Activated naive CD8-positive, alpha-beta T cell treated with anti-CD3 and anti-CD28 coated beads, Interleukin-2, amount 10 ng/mL, durations not matched to agents 7 days and 5 days (primary cell): ENCODE measurements at places on chromosomes 13 and 19.

DNA sequence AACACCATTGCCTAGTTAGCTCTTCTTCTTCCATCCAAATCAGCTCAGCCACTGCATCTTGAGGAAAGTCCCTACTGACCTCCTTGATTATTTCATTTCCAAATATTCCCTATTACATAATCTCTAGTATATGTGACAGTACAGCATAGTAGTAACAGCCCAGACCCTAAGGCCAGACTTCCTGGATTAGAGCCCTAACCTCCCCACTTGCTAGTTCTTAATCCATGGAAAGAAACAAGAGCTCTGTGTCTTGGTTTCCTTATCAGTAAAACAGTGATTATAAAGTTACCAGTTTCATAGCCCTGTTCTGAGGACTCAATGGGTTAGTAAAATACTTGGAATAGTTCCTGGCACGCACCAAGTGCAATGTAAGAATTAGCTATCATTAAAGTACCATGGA, 153.0 kb downstream of the RAP2A start:
- no peak for DNase-seq

- no peak for DNase-seq
Observed at GRCh38 chr13:114067381-114067885, 65.0 kb downstream of the RASA3 start.

DNA sequence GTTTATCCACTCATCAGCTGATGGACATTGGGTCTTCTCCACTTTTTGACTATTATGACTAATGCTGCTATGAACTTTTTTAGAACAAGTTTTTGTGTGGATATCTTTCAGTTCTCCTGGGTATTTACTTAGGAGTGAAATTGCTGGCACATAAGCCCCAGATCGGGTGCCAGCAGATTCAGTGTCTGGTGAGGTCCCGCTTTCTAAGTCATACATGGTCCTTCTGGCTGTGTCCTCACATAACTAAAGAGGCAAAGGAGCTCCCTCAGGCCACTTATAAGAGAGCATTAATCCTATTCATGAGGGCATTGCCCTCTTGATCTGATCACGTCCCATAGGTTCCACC, 600 bp upstream of the ZNF226 start:
- no peak for DNase-seq

- no peak for DNase-seq
Observed at GRCh38 chr19:13813147-13813546, 17.9 kb downstream of the ZSWIM4 start.

GRCh38 chr13:51825681-51826254, 19.2 kb downstream of the TMEM272 start:
- no peak for DNase-seq

- DNase-seq, result no peak
Observed at GRCh38 chr13:56400774-56401173, 739.9 kb upstream of the PRR20A start.

DNA sequence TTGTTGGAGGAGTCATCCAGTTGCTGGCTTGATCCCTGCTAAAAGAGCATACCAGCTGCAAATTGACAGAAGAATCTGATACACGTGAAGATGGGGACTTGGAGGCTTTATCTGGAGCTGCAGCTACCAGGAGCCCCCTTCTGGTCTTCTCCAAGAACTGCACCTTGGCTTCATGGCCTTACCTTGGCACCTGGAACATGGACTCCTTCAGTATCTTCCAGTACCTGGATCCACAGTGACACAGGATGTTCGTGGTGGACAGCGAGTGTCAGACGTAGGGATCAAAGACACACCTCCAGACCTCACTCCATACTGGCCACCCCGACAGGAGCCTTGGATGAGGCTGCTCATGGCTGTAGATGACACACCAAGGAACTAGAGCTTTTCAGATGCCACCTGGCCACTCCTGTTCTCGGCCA, 9.9 kb upstream of the ACSBG2 start:
- DNase-seq, result peak; percentile 47

DNA sequence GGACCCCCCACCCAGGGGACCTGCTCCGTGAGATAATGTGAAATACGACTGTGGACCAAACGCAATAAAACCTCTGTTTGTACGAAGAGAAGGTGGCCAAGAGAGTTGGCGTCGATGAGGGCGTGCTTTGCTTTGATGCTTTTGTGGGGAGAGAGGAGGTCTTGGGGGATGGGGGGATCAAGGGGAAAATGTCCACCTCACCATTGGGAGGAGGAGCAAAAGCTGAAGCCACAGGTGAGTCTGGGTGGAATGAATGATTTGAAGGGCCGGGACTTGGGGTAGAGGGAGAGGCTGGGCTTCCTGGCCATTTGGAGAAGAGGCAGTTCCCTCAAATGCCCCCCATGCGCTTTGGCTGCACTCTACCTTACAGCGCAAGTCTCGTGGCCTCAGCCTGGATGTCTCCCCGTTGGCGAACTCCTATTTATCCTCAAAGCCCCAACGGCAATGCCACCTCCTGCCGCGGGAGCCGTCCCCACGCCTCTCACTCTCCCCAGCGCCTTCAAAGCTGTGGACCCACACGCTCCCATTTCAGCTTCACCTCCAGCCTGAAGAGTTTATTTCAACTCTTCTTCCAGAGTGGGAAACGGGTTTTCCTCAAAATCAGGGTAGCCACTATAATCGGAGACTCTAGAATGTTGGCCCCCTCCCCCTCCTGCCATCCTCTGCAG, 795 bp upstream of the ABCA7 start:
- no peak for DNase-seq

- no peak for DNase-seq
Observed at GRCh38 chr13:82791035-82791434, 1091.2 kb downstream of the SLITRK1 start.

DNA sequence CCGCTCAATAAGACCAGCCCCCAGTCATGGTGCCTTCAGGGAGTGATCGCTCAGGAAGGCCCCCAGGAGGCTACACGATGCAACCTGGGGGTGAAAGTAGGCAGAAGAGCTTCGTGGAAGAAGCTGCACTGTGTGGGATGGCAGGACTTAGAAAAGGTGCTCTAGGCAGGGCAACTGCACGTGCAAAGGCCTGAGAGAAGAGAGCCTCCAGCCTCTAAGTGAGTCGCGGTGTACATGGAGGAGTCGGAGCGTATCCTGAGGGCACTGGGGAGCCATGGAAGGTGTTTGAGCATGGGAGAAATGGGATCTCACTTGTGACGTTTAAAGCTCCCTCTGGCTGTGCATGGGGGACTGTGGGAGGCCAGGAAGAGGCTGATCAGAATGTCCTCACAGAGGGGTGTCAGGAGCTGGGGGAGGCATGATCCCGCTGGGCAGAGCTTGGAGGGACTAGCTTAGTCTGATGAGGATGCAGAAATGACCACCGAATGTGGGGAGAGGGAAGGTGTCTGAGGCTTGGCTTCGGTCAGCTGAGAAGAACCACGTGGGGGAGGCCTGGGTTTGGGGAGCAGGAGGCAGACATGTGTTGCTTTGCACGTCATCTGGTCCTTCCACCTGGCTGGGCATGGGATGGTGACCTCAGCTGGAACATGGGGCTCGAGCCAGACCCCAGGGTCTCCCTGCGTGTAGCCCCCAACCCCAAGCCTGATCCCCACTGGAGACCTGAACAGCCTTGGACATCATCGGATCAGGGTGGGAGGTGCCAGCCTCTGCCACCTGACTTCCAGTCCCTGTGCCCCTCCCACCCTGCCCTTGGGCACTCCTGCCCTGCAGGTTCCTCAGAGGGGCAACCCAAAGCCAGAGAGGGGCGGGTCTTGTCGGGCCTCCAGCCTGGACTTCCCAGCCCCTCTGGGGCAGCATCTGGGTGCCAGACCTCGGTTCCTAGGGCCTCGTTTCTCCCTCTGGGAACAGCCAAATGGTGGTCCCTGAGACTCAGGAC, 1.1 kb downstream of the APC2 start:
- no peak for DNase-seq

GRCh38 chr19:42344336-42344893, 19.0 kb downstream of the MEGF8 start:
- no peak for DNase-seq

- no peak for DNase-seq
Observed at GRCh38 chr13:112446867-112447266, 70.7 kb downstream of the SPACA7 start.

- DNase-seq, result no peak
Observed at GRCh38 chr13:47251771-47252170, 354.9 kb upstream of the HTR2A start.

GRCh38 chr19:12748489-12748888, 3.1 kb upstream of the BEST2 start:
- no peak for DNase-seq

- peak; percentile 51 for DNase-seq
Observed at GRCh38 chr19:19110410-19111135, 27.7 kb downstream of the TMEM161A start.

- peak; percentile 99 for DNase-seq
Observed at GRCh38 chr19:4402171-4403004, at the start of gene CHAF1A. Gene CHAF1A (plus strand): TSS chr19:4402640. CDS start chr19:4402763, 123 bp downstream.

DNA sequence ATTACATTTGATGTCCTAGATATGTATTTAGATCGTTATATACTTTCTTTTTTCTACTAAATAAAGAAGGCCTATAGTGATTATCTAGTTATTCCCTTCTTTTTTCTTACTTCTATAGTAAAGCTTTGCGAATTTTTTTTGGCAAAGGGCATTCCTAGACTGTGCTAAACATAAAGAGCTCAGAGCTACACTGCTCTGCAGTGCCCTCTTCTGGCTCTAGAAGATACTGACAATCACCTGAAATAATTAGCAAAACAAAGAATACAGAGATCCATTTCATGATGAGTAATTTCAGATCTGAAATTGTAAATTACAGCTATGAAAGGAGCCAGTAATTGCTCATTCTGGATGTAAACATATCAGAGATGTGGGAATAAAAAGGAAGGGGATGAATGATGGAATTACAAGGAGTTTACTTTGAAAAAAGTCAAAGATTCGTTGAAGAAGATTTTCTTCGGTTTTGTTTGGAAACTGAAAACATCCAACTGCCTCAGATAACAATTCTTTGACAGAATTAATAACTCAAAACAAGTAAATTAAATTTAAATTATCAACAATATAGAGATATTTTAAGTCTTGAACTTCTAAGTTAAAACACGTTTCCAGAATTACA, 288.5 kb downstream of the NALCN start:
- no peak for DNase-seq

DNA sequence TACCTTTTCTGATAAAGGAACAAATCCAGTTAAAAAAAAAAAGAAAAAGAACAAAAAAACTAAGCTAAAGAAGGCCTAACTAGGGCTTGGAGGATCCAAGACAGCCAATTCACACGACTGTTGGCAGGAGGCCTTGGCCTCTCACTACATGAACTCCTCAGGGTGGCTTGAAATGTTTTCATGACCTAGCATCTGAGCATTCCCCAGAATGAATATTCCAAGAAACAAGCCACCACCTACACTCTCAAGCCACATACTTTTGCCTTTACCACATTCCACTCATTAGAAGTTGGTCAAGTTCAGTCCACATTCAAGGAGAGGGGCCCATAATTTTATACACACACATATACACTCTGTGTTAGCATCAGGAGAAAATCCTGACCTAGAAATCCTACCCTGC, 97.6 kb upstream of the SIAH3 start:
- no peak for DNase-seq

DNA sequence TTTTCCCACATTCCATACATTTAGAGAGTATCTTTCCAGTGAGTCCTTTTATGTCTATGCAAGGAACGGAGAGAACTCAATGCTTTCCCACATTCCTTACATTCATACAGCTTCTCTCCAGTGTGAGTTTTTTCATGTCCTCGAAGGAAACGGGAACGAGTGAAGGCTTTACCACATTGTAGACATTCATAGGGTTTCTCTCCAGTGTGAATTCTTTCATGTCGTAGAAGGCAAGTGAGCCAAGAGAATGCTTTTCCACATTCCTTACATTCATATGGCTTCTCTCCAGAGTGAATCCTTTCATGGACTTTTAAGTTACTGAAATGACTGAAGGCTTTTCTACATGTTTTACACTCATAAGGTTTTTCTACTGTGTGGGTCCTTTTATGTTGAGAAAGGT, 17.1 kb downstream of the ZNF823 start:
- no peak for DNase-seq

DNA sequence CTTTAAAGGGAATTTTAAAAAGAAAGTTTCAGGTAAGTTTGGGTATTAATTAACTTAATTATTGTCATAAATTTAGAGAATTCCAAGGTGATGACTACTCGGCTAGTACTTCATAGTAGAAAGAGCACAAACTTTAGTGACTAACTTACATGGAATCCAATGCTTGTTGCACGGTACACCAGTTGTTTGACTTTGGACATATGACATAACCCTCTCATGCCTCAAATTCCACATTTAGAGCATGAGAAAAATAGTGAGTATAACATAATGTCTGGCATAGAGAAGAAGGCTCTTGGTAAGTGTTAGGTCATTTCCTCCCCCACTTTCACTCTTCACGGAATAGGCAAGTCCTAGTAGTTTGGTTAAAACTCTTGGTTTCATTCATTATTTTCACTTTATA, 1249.4 kb upstream of the SLC10A2 start:
- DNase-seq, result no peak
